RWPE1 (cell line): ENCODE measurements at places on chromosomes 11 and 22.

DNA sequence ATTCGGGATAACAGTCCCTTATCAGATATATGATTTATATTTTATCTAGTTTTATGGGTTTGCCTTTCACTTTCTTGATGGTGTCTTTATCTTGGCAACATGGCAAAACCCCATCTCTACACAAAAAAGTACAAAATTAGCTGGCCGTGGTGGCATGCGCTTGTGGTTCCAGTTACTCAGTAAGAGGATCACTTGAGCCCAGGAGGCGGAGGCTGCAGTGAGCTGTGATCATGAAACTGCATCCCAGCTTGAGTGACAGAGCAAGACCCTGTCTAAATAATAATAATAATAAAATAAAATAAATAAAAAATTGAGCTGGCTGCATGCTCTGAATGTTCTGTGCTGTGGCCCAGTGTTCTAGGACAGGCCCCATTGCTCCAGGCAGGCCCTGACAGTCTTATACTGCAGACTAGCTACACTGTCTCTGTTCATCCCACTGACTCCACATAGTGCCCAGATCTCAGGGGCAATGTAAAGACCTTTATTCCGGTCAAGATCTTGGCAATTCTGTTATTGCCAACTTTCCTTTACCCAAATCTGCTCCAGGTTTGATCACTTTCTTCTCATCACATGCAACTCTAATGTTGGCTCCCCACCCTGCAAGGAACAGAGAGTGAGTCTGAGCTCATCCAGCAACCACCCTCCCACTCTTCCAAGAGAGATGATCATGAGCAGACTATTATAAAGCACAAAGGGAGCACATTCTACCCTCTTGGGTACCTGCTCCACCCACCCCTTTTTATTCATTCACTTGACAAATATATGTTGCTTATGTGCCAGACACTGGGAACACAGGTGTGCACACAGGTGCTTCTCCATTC is 8.8 kb downstream of the HSPA8 start:
- DNase-seq: no peak

- DNase-seq: no peak
Observed at GRCh38 chr11:126522152-126522551, 166.7 kb downstream of the ST3GAL4 start.

- DNase-seq: no peak
Observed at GRCh38 chr11:61785837-61786402, 6.5 kb downstream of the TMEM258 start.

GRCh38 chr22:30573594-30574094 is 821 bp downstream of the GAL3ST1 start:
- DNase-seq: no peak

GRCh38 chr22:49977578-49977977 is 17.0 kb downstream of the PIM3 start:
- no peak for DNase-seq

DNA sequence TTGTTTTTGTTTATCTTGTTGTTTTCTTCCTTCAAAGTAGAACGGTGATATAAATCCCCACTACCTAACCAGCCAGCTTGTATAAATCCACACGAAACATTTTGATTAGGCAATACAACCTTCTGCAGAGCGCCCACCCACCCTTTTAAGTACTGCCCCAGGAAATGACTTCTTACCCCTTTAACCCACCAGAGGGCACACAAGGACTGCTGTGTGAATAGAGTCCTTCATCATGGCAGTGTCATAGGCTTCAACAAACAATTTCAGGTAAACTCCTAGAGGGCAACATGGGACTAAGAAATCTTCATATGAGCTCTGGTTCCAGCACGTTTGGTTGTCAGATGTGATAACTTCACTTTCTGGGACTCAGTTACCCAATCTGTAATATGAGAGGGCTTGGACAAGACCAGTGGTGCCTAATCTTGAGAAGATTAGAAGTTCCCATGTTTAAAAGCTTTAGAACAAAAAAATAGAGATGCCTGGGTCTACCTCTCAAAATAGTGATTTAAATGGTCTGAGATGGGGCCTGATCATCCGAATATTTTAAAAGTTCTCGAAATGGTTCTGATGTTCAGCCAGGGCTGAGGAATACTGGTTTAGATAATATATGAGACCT is 56.1 kb downstream of the PIWIL4 start:
- peak; percentile 83 for DNase-seq

DNA sequence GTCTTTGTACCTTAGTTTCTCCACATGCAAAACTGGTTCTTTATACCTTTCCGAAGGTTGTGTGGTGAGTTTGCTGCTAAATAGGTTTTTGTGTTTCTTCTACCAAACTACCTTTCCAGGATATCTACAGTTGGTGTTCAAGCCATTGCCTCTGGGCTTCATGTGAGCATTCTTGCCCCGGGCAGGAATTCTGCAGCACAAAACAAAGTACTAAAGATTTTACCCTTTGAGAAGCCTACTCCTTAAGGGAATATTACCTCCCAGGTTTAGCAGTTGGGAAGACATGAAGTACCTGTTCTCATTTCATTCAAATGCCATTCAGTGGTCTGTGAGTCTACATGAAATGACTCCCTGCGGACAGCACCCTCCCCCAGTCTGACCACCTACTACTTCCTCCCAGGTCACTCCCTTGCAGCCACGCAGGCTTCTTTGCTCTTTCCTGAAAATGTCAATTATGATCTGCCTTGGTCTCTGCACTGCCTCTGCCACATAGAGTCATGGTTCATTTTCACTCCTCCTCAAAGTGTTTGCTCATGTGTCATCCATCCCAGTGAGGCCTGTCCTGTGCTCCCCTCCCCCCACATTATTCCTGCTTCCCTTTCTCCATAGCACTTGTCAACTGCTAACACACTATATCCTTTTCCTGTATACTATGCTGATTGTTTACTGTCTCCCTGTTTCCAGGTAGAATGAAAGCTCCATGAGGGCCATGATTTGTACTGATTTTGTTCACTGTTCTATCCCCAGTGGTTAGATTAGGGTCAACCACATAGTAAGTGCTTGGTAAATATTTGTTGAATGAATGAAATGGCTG is 36.9 kb downstream of the PACS1 start:
- DNase-seq: no peak

DNA sequence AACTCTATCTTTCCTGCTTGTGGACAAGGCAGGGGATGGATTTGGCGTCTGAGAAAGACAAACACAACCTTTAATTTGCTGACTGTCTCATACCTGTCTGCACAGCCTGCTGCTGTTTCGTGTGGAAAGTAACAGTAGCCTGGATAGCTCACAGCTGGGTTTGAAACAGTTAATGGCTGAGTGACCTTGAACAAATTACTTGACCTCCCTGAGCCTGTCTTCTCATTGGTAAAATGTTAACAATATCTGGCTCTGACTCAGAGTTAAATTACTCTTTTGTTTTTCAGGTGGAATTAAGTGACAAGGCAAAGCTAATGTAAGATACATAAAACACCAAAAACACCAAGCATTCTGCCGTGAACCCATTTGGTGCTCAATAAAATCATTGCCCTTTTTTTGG is 41.1 kb upstream of the ADA2 start:
- DNase-seq: no peak

DNA sequence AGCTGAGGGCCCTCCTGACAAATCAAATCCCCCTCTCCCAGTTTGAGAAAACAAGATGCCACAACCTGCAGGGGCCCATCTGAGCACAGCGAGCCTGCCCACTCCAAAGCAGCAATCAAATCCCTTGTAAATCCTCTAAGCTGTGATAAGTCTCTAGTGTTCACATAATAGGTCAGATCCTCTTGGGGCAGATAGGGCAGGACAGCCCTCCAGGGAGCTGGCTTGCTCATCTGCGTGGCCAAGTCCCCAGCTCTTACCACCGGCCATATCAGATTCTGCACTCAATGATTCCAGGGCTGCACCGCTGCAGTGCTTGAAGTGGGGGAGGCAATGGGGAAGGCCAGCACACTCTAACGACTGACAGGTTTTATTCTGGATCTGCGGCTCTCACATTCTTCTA is 29.6 kb upstream of the FLI1 start:
- no peak for DNase-seq

DNA sequence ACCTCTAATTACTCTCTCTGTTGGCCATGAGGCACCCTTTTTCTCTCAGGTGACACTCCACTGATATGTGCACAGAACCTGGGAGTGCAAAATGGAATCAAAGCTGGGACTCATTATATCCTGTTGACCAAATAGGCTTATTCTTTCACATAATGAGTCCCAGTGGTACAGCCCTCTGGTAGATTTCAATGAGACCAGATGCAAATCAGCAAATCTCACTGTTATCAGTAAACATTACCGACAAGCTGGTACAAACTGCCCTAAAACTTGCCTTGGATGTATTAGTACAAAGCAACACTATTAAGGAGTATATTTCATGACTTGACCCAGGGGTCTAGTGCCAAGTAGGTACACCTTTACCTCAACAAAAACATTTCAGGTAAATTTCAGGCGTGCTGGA is 128.3 kb downstream of the DDX10 start:
- no peak for DNase-seq

GRCh38 chr11:2747248-2748027 is 47.6 kb upstream of the KCNQ1OT1 start:
- DNase-seq: no peak

DNA sequence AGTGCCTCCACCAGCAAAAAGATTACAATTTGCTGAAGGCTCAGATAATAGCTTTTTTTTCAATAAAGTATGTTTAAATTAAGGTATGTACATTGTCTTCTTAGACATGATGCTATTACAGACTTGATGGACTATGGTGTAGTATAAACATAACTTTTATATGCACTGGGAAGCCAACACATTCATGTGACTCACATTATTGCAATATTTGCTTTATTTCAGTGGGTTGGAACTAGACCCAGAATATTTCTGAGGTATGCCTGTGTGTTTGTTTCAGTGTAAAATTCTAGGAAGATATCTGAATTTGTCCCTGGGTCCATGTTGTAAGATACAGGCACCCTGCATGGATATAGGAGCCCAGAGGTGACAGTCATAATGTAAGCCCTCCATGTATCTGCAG is 120.0 kb upstream of the BDNF start:
- DNase-seq: no peak

DNA sequence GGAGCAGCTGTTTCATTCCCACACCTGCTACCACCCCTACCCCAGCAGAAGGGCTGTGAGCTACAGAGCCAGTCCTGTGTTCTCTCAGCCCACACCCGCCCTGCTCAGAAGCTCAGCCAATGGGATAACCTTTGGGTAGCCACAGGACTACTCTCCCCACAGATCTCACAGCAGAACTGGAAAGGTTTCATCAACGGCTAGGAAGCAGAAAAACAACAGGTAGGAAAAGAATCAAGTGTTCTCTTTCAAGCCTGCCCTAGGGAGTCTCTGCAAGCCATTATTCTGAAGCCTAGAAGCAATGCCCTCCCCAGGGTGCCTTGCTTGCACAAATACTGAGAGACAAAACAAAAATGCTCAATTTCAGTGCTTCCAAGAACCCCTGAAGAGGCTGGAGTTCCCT is 77.2 kb downstream of the TMPRSS5 start:
- no peak for DNase-seq

- DNase-seq: no peak
Observed at GRCh38 chr11:59197991-59198390, 14.7 kb downstream of the MPEG1 start.

- DNase-seq: no peak
Observed at GRCh38 chr11:79973721-79974617, 533.1 kb upstream of the TENM4 start.

- no peak for DNase-seq
Observed at GRCh38 chr11:78255919-78256318, 67.2 kb downstream of the USP35 start.
